Activated gamma-delta T cell (primary cell): ENCODE measurements at places on chromosomes 5 and 9.

- DNase-seq: no peak
These were observed 381.1 kb downstream of the ZNF608 start for GRCh38 chr5:124365361-124365801.

GRCh38 chr5:174505621-174506020, 218.8 kb upstream of the MSX2 start:
- no peak for DNase-seq

DNA sequence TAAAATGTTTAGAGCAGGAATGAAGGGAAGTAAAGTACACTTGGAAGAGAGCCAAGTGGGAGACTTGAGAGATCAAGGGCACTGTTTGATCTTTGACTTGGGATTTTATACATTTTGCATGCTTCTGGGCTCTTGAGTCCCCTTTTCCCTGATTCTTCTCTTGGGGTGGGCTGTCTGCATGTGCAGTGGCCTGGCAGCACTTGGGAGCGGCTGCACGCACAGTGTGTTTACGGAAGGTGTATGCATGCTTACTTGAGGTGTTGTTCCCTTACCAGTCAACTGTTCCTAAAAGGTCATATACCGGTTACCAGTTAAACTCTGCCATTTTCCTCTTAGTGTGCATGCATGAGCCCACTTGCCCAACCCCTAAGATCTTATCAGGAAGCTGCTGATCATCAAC, 377.7 kb downstream of the CYLC2 start:
- DNase-seq: no peak

DNA sequence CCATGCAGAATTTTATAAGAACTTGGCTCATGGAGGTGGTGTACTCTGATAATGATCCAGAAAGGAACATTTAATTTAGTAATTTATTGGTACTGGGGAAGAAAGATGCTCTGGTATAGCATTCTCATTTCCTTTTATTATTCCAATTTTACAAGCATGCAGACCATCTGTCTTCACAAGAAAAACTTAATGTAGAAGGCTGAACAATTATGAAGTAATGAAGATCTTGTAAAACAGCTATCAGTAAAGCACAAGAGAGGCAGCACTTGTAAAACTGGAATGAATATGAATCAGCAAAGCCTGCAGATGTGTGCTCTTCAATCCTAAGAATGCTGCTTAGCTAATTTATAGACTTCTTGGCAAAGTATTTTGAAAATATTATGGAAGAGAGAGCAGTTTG, 300.0 kb downstream of the YTHDC2 start:
- DNase-seq: no peak

DNA sequence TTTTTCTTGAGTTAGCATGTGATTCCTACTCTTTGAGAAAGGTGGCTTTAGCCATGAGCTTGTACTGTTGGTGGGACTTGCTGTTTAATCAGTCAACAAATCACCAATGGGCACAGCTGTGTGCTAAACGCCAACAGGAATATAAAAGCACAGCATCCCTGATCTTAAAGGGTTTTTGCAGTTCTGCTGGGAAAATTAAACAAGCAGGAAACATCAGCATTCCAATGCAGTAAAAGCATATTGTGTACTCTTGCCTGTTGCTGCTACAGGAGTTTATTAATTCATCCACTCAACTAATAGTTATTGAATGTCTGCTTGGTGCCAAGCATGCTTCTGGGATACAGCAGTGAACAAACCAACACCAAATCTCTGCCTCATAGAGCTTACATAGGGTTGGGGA, 27.4 kb upstream of the F2RL1 start:
- no peak for DNase-seq

GRCh38 chr9:21141427-21141882, at the start of gene IFNW1:
Gene IFNW1, minus strand, starts transcription at chr9:21141832. Its CDS starts 262 bp downstream, at chr9:21141570.
- no peak for DNase-seq

DNA sequence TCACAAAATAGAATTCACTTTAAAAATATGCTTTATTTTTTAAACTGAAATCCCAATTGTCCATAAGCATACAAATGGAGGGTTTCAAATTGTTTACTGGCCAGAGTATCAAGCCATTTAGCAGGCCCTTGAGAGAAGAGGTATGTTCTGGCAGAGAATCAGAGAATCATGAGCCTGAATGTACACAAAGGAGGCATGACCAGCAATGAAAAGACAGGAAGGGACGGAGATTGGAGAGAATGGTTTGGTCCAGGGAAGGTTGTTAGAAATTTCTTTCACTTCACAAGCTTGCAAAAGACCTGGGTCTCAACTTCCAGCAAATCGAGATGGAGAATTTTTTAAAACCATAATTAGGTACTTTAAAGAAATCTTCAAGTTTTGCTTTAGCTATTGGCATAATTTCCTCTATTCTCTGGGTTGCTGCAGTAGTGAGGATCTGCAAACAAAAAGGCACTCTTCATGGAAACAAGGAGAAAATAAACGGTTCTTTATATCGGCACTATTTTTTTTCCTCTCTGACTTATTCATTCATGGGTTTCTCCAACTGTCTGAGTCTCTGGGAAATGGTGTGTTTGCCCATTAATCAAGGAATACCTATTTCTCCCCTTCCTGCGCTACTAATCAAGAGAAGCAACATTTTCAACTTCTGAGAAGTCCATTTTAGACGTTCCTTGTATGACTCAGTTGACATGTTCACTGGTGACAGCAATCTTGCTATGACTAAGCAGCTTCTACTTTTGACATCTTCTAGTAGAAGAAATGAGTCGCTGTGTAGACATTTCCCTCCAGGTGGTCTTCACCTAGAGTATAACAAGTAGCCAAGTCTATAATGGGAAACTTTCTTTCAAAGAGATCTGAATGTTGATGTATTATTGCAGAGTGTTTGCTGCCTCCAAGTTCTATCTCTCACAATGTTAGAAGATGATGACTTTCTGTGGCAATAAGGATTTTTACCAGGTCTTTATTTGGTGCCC, 23.1 kb upstream of the ERCC6L2 start:
- no peak for DNase-seq

DNA sequence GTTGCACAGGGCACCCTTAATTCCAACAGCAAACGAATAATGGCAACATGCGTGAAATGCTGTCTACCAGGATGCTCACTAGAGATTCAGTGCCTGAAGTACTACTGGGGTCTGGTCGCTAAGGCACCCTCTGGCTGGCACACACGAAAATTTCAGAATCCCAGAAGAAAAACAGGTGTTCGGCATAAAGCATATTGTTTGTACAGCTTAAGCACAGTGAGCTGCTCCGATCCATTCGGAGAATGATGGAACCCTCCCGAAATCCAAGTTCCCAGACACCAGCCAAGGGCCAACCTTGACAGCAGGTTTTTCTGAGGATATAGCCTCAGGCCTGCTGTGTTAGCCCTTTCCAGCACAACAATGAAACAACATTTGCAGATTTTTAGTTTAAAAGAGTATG, 61.4 kb upstream of the ALDH1B1 start:
- DNase-seq: no peak

GRCh38 chr5:172830876-172831662, 3.0 kb upstream of the ERGIC1 start:
- DNase-seq: no peak

- DNase-seq: no peak
These were observed 80.8 kb upstream of the ARAP3 start for GRCh38 chr5:141762790-141763368.

GRCh38 chr9:92377876-92378275, 26.5 kb downstream of the OGN start:
- DNase-seq: no peak
